Lower lobe of right lung (tissue), 2 donors: ENCODE measurements at places on chromosomes 1 and 21. TPM values are rescaled to one million over a fixed set of nuclear protein-coding genes. Genes with fewer than 3 reads are reported as not detected.

- no peaks in the 10 kb centered on the region for H3K36me3 ChIP-seq
- no peak for DNase-seq
- no peak overlapping the region for H3K4me3 ChIP-seq
- peaks cover 16% of the 10 kb centered on the region for H3K4me1 ChIP-seq
- H3K27ac ChIP-seq = no peak overlapping the region
- H3K27me3 ChIP-seq = peaks cover 4% of the 10 kb centered on the region
These were observed 29.8 kb upstream of the NLRP3 start for GRCh38 chr1:247386217-247386616.

DNA sequence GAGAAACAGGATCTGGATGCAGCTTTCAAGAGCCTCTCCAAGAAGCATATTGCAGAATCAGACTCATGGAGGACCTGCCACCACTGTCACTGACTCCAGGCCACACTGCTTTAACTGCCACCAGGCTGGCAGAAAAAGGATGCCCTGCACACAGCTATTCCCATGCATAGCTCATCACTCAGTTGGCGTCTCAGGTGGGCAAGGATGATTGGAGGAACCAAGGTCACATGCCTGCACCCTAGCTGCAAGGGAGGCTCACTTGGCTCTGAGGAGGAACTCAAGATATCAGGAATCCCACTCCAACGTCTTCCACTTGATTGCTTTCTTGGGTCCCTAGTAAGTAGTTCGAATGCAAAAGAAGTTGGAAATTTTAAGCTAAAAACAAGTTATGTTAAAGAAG lies 19.6 kb upstream of the SPOCD1 start:
- no peaks in the 10 kb centered on the region for H3K27me3 ChIP-seq
- no peak for DNase-seq
- no peaks in the 10 kb centered on the region for H3K4me1 ChIP-seq
- H3K27ac ChIP-seq = no peak overlapping the region
- no peak overlapping the region for H3K4me3 ChIP-seq
- H3K36me3 ChIP-seq = no peaks in the 10 kb centered on the region

- H3K27ac ChIP-seq = peak overlapping the region; percentile 47
- no peaks in the 10 kb centered on the region for H3K27me3 ChIP-seq
- H3K4me1 ChIP-seq = peaks cover 8% of the 10 kb centered on the region
- DNase-seq = no peak
- no peak overlapping the region for H3K4me3 ChIP-seq
- H3K36me3 ChIP-seq = no peaks in the 10 kb centered on the region
These were observed 31.3 kb downstream of the ZBTB8B start for GRCh38 chr1:32496127-32496526.

DNA sequence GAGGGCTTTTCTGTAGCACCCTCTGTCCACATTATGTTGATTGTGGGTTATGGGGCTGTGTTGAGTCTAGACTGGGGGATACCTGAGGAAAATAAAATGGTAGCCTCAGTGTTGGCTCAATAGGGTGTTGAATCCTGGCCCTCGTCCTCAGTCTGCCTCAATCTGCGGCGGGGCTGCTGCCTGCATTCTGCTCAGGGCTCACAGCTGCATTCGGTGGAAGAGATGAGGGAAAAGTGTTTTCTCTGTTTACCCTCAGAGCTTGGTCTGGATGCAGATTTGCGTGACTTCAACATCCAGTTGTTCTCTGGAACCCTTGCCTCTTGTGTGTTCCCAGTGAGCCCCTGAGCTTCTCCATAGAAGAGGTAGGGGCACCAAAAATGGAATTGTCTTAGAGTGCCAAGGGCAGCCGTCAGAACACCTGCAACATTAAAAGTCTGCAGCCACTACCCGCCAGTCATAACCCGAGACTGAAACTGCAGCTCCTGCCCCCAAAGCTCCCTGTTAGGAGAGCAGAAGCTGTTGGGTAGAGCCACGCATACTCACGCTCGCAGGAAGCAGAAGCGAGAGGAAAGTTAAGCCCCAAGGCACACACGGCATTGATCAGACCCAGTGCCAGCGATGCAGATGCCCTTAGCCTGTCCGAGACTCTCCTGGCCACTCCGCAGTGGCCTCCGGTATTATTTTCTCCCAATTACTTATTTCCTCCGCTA lies 215.3 kb upstream of the C1orf174 start:
- H3K36me3 ChIP-seq = no peaks in the 10 kb centered on the region
- DNase-seq = no peak
- no peak overlapping the region for H3K27ac ChIP-seq
- H3K27me3 ChIP-seq = peaks cover 4% of the 10 kb centered on the region
- no peak overlapping the region for H3K4me3 ChIP-seq
- no peaks in the 10 kb centered on the region for H3K4me1 ChIP-seq

- DNase-seq = no peak
- H3K27me3 ChIP-seq = no peaks in the 10 kb centered on the region
- H3K4me1 ChIP-seq = no peaks in the 10 kb centered on the region
- no peak overlapping the region for H3K4me3 ChIP-seq
- no peak overlapping the region for H3K27ac ChIP-seq
These were observed 33.7 kb downstream of the PRDM15 start for GRCh38 chr21:41845310-41846032.

GRCh38 chr1:47569261-47569660 lies 131.4 kb downstream of the FOXD2 start:
- DNase-seq = no peak
- H3K36me3 ChIP-seq = no peaks in the 10 kb centered on the region
- H3K4me1 ChIP-seq = peaks cover 26% of the 10 kb centered on the region
- peak overlapping the region; percentile 60 for H3K27ac ChIP-seq
- no peak overlapping the region for H3K4me3 ChIP-seq
- H3K27me3 ChIP-seq = no peaks in the 10 kb centered on the region

DNA sequence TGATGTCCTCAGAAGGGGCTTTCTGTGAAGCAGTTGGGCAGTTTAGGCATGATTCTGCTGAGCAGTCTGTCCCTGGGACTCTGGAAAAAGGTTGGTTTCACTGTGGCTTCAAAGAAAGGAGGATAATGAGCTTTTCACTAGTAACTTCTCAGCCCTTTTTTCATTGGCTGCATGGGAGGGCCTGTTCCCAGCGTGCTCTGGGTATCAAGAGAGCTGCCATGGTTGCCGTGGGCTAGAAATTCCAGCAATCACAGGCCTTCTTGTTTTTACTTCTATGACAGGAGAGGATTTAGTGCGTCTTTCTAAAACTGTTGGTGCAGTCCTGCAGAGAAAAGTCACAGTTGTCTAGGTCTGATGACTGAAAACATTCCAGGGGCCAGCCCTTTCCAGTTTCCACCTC lies 7.2 kb downstream of the SZRD1 start:
- H3K4me1 ChIP-seq = peaks cover 81% of the 10 kb centered on the region
- no peak overlapping the region for H3K4me3 ChIP-seq
- no peak for DNase-seq
- no peak overlapping the region for H3K27ac ChIP-seq
- H3K27me3 ChIP-seq = no peaks in the 10 kb centered on the region
- no peaks in the 10 kb centered on the region for H3K36me3 ChIP-seq

DNA sequence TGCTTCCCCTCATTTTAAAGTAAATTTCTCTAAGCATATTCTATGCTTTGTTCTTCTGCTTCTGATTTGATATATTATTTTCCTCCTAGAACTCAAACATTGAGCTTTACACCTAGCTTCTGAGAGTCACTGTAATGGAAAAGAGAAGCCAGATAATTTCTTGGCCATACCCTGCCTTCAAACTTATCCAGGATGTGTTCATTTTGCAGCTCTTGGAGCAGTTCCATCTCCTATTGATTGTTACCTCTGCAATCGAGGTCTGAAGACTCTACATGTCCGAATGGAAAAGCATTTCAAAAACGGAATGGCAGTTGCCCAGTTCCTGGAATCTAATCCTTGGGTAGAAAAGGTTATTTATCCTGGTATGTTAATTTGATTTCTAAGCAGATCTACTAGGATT lies 20.8 kb downstream of the CTH start:
- no peaks in the 10 kb centered on the region for H3K27me3 ChIP-seq
- no peak overlapping the region for H3K4me3 ChIP-seq
- no peaks in the 10 kb centered on the region for H3K4me1 ChIP-seq

DNA sequence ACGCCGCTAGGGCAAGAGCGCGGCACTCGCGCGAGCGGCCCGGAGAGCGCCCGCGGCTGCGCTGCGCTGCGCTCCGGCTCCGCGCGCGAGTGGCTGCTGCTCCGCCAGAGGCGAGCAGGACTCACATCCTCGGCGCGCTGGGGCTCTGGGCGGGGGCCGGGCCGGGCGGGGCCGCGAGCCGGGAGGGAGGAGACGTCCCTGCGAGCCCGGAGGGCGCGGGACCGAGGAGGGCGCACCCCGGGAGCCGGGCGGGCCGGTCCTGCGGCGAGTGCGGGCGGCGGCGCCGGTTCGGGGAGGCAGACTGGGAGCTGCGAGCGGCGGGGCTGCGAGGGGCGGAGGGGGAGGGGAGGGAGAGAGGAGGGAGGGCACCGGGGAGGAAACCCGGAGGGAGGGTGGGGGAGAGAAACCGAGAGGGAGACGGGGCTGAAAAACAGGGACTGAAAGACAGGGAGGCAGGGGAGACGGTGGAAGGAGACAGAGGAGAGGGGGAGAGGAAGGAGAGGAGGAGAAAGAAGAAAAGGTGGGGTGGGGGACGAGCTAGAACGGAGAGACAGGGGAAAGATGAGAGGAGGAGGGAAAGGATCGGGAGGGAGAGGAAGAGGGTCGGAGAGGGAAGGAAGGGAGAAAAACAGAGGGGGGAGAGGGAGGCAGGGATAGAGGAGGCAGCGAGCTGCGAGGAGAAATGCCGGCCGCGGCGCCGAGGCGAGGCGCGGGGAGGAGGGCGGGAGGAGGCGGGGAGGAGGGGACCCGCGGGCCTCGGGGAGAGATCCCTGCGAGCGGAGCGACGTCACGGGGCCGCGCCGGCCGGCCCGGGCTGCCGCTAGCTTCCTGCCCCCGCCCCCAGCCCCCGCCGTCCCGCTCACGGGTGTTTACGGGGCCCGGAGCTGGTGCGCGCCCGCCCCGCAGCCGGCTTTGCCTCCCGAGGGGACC lies at the start of gene CAMK2N1:
TSS of gene CAMK2N1 (minus strand) at position 684 of the 930 bp plus-strand sequence. CDS start 831 bp downstream, outside the sequence.
- H3K27me3 ChIP-seq = peaks cover 71% of the 10 kb centered on the region
- peak; percentile 66 for DNase-seq
- peak within 1 kb of the TSS; percentile 82 for H3K27ac ChIP-seq
- H3K36me3 ChIP-seq = no peaks in the 10 kb centered on the region

- no peak overlapping the region for H3K4me3 ChIP-seq
- H3K36me3 ChIP-seq = no peaks in the 10 kb centered on the region
- DNase-seq = no peak
- H3K27me3 ChIP-seq = no peaks in the 10 kb centered on the region
These were observed 10.6 kb downstream of the ZZZ3 start for GRCh38 chr1:77671836-77672235.

DNA sequence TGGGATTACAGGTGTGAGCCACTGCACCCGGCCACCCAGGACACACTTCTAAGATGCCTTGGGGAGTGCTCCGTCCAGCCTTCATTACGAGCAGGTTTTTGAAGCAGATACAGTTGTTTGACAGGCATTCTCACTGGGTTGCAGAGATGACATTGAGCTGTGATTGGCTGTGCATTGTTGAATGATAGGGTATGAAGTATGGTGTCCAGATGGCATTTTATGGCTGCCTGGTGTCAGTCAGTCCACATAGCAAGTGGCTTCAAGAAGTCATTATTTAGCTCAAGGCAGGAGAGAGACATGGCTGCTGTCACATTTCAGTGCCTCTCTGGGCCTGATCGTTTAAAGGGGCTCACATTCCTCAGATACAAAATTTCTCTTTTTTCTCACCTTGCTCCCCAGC lies 14.8 kb upstream of the PADI2 start:
- H3K27ac ChIP-seq = no peak overlapping the region
- H3K4me3 ChIP-seq = no peak overlapping the region
- H3K36me3 ChIP-seq = no peaks in the 10 kb centered on the region
- H3K4me1 ChIP-seq = peaks cover 3% of the 10 kb centered on the region

DNA sequence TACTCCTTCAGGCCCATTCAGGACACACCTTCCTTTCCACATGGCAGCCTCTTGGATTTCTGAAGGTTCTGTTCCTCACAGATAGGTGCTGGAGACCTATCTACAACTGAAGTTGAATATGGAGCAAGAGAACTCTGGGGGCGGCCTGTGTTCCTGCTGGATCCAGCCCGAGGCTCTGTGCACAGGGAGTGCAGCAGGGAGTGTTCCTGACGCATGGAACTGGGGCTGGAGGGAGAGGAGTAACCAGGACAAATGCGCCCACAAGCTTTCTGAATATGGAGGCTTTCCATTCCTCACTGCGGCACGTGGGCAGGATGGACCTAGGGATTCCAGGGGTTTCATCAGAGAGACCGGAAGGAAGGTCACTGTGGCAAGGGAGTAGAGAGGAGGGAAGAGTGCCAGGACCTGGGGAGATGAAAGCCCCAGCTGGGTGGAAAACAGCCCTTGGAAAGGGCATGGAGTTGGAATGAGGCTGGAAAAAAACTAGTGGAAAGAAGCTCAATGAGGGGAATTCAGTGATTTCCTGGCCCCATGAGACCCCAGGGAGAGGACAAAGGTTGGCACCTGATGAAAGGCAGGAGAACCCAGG lies 12.5 kb downstream of the PM20D1 start:
- H3K4me3 ChIP-seq = no peak overlapping the region
- no peaks in the 10 kb centered on the region for H3K36me3 ChIP-seq
- H3K27ac ChIP-seq = no peak overlapping the region
- DNase-seq = no peak
- peaks cover 3% of the 10 kb centered on the region for H3K4me1 ChIP-seq
- no peaks in the 10 kb centered on the region for H3K27me3 ChIP-seq

The FCMR gene
- total RNA-seq = 6.8 TPM

The ZYG11B gene
- 30.6 TPM for total RNA-seq

The DNAH14 gene
- total RNA-seq = 14.4 TPM

The LIPI gene
- not detected for total RNA-seq

The SDE2 gene
- total RNA-seq = 18.4 TPM

The APCS gene
- total RNA-seq = not detected

The EFCAB7 gene
- total RNA-seq = 6.9 TPM
